ENCODE measurements at places on chromosomes 1 and 21.

DNA sequence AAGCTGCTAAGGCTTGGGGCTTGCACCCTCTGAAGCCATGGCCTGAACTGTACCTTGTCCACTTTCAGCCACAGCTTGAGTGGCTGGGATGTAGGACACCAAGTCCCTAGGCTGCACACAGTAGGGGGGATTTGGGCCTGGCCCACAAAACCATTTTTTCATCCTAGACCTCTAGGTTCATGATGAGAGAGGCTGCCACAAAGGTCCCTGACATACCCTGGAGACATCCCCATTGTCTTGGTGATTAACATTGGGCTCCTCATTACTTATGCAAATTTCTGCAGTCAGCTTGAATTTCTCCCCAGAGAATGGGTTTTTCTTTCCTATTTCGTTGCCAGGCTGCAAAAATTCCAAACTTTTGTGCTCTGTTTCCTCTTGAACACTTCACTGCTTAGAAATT lies 26.3 kb upstream of the CHODL start:
- DNase-seq: no peak

- DNase-seq: no peak
Observed at GRCh38 chr21:41640748-41641509, 125.9 kb downstream of the RIPK4 start.

DNA sequence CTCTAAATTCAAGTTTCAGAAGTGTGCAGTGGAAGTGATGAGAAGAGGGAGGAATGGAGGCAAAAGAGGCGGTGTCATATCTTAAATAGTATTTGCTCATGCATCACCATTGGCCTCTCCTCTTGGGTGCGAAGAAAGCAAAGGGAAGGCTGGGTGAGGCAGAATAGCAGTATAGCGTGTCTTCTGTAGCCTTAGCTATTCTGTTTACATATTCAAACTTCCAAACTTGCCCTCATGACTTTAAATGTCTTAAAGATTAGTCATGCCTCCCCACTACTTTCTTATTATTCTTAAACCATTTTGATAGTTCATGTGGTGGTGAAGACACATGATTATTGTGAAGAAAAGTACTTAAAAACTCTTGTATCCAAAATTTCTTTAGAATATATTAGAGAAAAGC lies 104.6 kb upstream of the TENT5C start:
- no peak for DNase-seq

GRCh38 chr1:166193057-166193698 lies 26.4 kb upstream of the FAM78B start:
- no peak for DNase-seq

- no peak for DNase-seq
Observed at GRCh38 chr1:54967372-54967771, 13.1 kb upstream of the TMEM61 start.

- DNase-seq: peak; percentile 56
Observed at GRCh38 chr21:45109831-45110492, 35.6 kb downstream of the ADARB1 start.

GRCh38 chr1:61926597-61926996 lies 184.3 kb downstream of the PATJ start:
- no peak for DNase-seq

DNA sequence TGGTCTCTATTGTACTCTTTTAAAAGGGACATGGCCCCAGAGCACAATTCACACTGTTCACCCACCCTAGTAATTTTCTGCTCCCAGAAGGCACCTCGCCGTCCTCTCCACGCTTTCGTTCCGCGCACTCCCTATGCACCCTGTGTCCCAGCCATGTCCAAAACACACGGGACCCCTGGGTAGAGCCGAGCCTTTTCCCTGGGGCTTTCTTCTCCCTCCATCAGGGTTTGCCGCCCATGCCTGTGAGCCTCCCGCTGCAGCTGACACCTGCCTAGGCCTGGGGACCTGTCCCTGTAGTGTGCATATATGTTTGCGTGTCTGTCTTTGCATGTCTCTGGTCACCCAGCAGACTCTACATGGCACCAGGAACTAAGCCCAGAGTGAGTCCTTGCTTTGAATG lies 302.7 kb downstream of the PCP4 start:
- no peak for DNase-seq
